ENCODE measurements at places on chromosomes 3 and 15.

DNA sequence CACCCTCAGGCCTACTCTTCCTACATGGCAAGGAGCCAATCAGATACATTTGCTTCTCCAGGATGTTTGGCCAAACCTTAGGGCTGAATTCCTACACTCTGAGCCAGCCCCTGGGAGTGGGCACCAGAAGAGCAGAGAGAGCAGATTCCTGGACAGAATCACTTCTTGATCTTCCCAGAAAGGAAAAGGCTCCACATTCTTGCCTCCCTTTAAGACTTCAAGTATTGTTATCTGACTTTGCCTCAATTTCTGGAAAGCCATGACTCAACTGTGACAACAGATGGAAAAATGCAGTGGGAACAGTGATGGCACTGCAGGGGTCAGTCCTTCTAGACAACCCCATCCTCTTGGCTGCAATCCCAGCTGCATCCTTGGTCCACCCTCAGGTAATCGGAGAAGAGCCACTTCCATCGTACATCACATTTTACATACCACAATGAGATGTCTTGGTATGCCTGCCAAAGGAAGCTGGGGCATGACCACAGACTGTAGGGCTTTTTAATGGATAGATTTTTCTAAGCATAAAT is 21.0 kb downstream of the SLCO2A1 start:
- DNase-seq = no peak

DNA sequence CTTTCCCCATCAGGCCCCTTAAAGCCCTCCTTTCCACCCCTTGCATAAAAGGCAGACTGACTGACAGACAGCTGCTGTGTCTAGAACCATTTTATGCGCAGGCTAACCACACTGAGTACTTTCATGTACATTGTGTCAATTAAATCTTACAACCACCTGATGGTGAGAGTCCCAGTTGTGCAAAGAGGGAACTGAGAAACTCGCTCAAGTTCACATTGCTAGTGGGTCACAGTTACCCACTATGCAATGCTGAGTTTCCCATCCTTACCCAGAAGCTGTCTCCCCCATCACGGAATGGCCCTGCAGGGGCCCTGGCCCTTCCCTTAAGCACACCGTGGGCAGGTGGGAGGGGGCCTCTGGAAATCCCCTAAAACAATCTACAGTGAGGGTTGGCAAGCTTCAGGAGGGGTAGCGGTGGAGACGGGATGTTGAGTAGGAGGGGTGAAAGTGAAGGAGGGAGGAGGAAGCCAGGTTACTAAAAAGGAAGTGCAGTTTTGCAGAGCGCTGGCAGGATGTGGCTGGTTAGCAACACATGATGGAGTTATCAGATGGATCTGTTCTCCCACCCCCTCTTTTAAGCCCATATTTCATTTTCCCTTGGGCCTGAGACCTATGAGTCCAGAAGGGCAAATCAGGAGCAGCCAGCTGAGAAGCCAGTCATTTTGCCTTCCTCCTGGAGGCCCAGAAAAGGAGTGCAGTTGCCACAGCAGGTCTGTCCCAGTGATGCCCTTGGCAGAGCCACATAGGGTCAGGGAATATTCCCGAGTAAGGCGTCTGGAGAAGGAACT is 30.0 kb downstream of the STARD5 start:
- no peak for DNase-seq

GRCh38 chr3:33071946-33072345 is 25.0 kb downstream of the GLB1 start:
- DNase-seq = no peak

DNA sequence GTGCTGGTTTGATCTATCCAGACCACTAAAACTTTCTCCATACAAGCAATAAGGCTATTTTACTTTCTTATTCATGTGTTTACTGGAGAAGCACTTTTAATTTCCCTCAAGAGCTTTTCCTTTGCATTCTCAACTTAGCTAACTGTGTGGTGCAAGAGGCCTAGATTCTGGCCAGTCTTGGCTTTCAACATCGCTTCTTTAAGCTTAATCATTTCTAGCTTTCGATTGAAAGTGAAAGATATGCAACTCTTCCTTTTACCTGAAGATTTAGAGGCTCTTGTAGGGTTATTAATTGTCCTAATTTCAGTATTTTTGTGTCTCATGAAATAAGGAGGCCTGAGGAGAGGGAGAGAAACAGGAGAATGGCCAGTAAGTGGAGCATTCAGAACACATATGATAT is 234.8 kb upstream of the GADL1 start:
- no peak for DNase-seq

- DNase-seq = no peak
These were observed 67.9 kb downstream of the ULK4 start for GRCh38 chr3:41893977-41894376.

GRCh38 chr3:38015485-38015884 is 14.0 kb downstream of the PLCD1 start:
- DNase-seq = no peak

DNA sequence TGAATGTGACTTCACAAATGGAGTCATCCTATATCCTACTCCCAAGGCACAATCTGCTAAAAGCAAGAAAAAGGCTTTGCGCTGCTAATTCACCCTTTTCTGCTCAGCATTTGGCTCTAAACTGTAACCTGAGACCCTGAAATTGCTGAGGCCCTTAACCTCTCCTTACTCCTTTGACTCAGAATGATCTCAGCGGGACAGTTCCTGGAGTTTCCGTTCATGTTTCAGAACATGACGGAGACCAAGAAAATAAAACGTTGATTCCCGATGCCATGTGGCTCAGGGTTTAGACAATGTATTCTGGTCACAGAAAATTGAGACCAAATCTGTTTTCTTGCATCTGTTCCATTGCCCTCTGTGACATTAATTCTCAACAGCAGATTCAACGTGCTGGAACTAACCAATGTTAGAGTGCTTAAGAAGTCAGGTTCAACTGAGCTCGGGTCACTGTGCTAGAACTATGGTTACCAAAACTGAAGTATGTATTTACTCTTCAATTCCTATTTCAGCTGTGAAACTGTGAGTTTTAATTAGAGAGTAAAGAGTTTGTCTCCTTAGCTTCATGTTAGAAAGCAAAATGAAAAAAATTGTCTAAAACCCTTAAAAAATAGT is 45.4 kb upstream of the TMC3 start:
- no peak for DNase-seq

DNA sequence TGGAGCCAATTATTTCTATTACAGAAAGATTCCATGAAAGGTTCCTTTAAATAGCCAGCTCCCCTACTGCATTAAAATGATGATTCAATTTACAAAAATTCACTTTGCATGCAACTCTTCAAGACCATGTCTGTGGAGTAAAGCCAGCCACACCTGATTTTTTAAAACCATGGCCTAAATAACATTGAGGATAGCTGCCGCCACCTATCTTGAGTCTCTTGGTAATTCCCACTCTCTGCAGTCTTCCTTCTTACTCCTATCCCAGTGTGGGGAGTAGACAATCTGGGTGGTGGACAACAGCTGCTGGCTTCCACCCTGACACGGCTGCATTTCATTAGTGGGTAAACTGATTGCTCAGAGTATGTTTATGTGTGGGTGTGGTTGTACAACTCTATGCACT is 10.7 kb downstream of the LRTM1 start:
- DNase-seq = no peak

- no peak for DNase-seq
These were observed 90.0 kb upstream of the NAALADL2 start for GRCh38 chr3:174769171-174769570.

DNA sequence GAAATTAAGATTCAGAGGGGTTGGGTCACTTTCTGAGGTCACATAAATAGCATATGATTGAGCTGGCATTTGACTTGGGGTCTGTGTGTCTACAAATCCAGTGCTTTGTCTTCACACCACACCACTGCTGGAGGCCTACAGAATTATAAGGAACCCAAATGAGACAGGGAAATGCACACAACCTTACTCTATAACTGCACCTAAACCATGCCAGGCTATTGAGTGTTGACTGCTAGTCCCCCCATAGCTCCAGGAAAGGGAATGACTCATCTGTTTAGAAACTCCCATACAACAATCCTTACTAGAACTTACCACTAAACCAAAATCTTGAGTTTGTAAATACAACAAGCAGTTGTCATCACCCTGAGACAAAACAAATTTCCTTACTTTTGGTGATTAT is 16.9 kb upstream of the TSC22D2 start:
- DNase-seq = no peak

DNA sequence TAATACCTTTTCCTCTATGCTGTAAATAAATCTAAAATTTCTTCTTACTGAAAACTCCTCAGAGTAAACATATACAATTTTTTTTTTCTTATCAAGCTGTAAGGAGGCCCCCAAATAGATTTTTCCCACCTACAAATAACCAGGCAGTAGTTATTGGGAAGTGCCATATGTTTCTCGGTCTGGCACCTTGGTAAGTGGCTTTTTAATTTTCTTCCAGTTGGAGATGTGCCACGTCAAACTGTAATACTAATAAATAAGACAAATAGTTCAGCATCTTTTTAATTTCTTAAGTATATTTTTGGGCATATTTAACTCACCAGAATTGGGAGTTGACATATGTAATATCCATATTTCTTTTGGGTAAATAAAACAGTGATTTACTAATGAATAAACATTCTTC is 346.3 kb downstream of the DIPK2A start:
- DNase-seq = no peak

DNA sequence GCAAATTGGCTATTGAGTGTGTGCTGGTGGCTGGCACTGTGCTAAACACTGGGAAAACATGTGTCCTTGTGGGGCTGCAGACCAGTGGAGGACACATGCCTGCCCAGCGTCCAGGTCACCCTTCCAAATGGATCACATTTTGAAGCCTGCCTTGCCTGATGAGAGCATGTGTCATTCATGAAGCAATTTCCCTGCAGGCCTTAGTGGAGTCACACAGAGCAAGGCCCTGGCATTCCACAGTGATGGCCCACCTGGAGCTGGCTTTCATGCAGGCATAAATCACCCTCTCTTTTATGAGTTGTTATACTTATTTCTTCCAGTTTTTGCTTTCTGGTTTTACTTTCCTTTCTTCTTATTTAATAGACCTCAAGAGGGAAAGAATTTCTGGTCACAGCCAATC is 219.5 kb downstream of the EPHB1 start:
- DNase-seq = no peak

- DNase-seq = no peak
These were observed 85.1 kb upstream of the SAMMSON start for GRCh38 chr3:69914395-69914794.

- DNase-seq = no peak
These were observed 202.6 kb downstream of the TIGIT start for GRCh38 chr3:114496466-114496865.

DNA sequence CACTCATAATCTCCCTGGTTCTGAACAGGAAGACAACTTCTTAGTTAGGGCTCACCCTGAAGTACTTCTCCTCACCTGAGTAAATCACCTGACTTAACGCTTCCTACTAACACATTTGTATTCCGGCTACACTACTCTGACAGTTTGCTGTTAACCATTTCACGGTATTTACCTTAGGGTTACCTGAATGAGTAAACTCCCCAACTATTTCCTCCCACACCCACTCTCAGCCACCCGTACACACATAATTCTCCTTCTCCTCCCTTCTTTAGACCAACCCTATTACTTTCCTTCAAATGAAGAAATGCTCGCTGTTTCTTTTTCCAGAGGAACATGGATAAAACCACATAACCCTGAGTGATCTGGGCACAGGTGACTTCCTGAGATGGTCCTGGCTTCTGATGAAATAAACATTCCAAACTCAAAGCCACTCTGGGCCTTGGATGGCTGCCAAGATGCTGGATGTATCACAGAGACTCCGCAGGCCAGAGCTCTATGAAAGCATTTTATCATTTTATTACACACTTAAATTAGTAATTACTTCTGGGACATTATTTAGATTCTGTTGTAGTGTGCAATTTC is 183.6 kb upstream of the ATP11B start:
- DNase-seq = peak; percentile 13

DNA sequence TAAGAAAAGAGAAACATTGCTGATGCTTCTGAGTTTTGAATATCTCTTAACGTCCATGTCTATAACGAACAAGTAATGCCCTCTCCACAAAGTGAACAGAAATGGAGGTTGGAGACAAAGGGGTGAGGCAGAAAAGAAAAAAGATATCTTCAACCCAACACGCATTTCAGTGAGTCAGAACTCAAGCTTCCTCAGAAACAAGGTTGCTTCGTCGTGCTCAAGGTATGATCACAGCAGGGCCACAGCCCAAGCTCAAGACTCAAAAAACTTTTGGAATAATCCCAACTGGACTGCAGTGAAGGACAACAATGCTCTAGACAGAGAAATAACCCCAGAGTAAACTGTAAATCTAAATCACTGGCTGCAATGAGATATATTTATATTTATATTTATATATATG is 18.9 kb downstream of the WNT5A start:
- DNase-seq = no peak

GRCh38 chr15:68316061-68316804 is 38.7 kb downstream of the FEM1B start:
- DNase-seq = no peak

DNA sequence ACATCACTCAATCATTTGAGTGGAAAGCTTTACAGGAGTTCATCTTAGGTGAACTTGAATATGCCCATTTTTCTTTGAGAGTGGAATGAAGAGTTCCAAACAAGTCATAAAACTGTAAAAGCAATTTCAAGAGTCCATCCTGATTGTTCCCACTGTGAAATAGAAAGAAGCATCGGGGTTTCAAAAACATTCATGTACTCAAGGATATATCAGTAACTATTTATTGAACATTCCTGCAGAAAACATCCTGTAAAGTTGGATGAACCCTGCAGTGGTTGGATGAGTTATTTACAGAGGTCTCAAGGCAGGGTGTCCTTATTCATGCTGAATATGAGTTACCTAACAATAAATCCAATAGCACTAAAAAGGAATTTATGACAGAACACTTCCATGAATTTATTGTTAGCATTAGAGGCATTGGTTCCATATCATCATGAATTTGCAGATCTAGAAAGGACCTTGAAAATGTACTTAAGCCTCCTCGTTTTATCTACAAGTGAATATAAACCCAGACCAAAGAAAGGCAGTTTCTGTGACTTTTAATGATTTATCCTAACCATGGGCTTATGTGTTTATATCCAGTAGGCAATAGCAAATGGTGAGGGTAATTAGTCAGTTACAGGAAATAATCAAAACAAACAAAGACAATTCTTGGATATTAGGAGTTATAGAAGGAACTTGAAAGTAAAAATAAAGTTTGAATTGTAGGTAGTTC is 361.9 kb upstream of the KCNMB2 start:
- DNase-seq = no peak

GRCh38 chr3:159953325-159954085 is 35.1 kb upstream of the IL12A start:
- DNase-seq = no peak

DNA sequence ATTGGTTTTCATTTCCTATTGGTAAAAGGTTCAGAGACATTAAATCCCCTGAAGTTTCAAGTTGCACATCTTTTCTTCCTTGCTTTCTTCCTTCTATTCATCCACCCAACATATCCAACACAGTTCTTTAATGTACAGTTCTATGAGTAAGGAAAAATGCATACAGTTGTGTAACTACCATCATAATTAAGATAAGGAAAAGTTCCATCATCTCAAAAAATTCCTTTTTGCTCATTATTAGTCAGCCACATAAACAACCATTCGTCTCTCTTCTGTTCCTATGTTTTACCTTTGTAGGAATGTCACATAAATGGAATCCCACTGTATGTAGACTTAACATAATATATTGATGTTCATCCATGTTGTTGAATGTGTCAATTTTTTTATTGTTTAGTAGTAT is 211.1 kb upstream of the ADAMTS9 start:
- no peak for DNase-seq
